ENCODE measurements at places on chromosomes 13 and 19. TPM values are rescaled to one million over a fixed set of nuclear protein-coding genes. Genes with fewer than 3 reads are reported as not detected.

DNA sequence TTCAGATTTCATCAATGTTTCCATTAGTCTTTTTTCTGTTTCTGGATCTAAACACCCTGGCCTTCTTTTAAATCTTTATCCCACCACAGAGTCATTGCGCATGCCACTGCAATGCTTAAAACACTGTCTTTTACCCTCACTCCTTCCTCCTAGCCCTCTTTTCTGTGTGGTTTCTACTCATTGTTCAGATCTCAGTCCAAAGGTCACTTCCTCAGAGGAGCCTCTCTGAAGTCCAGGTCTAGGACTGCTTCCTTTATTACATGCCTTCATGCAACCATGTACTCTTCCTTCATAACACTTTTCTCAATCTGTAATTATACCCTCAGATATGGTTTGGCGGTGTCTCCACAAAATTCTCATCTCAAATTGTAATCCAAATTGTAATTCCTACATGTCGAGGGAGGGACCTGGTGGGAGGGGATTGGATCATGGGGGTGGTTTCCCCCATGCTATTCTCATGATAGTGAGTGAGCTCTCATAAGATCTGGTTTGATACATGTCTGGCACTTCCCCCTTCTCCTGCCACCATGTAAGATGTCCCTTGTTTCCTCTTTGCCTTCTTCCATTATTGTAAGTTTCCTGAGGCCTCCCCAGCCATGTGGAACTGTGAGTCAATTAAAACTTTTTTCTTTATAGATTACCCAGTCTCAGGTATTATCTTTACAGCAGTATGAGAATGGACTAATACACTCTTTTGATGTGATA, 808.9 kb downstream of the DIAPH3 start:
- no peak for DNase-seq

- no peak for DNase-seq
Observed at GRCh38 chr13:92658293-92658692, 568.3 kb upstream of the GPC6 start.

GRCh38 chr19:7328647-7329046, 20.1 kb upstream of the ARHGEF18 start:
- no peak for DNase-seq

The ZSCAN4 gene
- total RNA-seq = not detected

All from naive thymus-derived CD8-positive, alpha-beta T cell (primary cell).